ENCODE measurements at places on chromosomes 6 and 20. TPM values are rescaled to one million over a fixed set of nuclear protein-coding genes. Genes with fewer than 3 reads are reported as not detected.

GRCh38 chr20:44170816-44171410, 16.1 kb downstream of the JPH2 start:
- peaks cover 12% of the 10 kb centered on the region for H3K27me3 ChIP-seq
- H3K4me3 ChIP-seq = no peak overlapping the region
- no peak overlapping the region for H3K27ac ChIP-seq
- no peaks in the 10 kb centered on the region for H3K4me1 ChIP-seq
- no peaks in the 10 kb centered on the region for H3K36me3 ChIP-seq
- DNase-seq = no peak

DNA sequence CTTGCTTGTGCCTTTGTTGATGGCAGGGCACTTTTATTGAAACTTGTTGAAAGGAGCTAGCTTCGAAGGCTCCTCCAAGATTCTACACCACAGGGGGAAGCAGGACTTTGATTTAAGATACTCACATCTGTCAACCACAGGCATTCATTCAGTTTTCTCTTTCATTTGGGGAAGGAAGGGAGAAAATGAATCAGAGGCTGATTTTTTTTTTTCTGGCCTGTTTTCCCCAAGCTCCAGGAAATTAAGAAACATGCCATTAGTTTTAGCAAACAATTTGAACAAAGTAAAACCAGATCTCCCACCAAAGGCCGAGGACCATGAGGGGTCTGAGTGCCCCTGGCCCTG, 8.7 kb upstream of the APCDD1L start:
- no peaks in the 10 kb centered on the region for H3K4me1 ChIP-seq
- H3K4me3 ChIP-seq = no peak overlapping the region
- no peak overlapping the region for H3K27ac ChIP-seq
- no peak for DNase-seq

DNA sequence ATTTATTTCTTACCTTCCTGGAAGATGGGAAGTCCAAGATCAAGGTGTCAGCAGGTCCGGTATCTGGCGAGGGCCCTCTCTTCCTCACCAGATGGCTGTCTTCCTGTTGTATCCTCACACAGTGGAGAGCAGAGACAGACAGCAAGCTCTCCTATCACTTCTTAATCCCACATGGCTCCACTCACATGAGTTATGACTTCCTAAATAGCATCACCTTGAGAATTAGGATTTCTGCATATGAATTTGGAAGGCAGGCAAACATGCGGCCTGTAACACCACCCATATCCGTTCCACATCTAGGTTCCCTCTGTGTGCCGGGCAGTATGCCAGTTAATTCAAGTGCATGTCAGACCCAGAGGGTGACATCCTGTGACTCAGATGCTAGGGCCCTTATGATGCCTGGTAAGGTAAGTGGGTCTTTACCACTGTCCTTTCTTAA, 2.1 kb downstream of the RAET1E start:
- DNase-seq = peak; percentile 71

GRCh38 chr6:81309811-81310210, 442.7 kb downstream of the TENT5A start:
- no peak for DNase-seq
- no peaks in the 10 kb centered on the region for H3K4me1 ChIP-seq
- no peak overlapping the region for H3K27ac ChIP-seq
- H3K36me3 ChIP-seq = no peaks in the 10 kb centered on the region
- no peaks in the 10 kb centered on the region for H3K27me3 ChIP-seq

DNA sequence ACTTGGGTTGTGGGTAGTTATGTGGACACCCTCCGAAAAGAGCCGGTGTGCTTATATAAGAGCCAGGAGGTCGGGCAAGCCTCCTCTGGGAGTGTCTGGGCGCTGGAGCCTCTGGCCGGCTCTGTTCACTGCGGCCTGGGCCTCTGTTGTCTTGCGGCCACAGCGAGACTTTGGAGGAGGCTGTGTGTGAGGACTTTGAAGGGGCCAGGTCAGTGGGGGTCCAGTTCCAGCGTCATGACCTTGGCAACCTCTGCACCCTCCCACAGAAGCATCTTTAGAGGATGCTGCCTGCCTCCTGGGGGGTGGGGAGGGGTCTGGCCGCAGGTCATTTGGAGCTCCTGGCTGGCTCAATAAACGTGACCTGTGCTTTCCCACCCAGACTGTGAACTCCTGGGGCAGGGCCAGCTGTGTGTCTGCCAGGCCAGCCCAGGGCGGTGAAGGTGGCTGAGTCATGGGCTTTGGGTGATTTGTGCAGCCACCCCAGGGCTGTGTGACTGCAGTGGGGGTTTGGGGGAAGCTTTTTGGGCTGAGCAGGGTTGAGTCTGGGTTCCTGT, 1.2 kb downstream of the TCEA2 start:
- no peaks in the 10 kb centered on the region for H3K36me3 ChIP-seq
- peaks cover 28% of the 10 kb centered on the region for H3K4me1 ChIP-seq
- no peak overlapping the region for H3K27ac ChIP-seq
- peak overlapping the region; percentile 72 for H3K4me3 ChIP-seq
- H3K27me3 ChIP-seq = no peaks in the 10 kb centered on the region

DNA sequence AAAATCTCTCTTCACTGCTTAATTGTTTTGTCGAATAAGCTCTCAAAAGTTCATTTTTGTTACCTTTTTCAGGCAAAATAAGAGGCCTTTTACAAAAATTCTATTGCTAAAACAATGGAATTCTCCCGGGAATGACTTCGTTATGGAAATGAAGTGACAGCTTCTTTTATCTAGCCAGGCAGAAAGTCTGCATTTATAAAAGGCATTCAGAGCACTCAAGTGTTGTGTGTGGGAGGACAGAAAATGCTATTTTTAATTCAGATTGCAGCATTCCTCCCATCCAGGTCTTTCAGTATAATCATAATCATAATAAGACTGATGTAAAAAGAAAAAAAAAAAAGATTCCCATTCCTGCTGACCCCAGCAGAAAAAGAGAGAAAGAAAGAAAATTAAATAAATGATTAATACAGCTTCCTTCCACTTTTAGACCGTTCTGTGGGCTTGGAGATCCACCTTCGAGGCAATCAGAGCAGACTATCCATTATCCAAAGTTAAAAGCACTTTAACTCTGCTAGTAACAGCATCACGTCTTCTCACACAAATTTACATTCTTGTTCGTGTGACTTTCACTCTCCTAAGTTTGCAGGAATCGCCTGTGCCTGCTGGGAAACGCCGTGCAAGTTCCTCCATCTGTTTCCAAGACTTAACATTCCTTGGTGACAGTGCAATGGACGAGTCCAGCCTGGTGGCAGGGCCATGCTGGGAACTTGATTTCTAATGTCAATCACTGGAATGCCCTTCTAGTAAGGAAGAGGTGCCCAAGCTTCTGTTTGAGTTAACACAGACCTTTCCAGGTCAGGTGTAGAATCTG, 258.8 kb downstream of the GMPR start:
- no peak overlapping the region for H3K4me3 ChIP-seq
- no peak for DNase-seq
- no peaks in the 10 kb centered on the region for H3K27me3 ChIP-seq
- H3K27ac ChIP-seq = no peak overlapping the region

DNA sequence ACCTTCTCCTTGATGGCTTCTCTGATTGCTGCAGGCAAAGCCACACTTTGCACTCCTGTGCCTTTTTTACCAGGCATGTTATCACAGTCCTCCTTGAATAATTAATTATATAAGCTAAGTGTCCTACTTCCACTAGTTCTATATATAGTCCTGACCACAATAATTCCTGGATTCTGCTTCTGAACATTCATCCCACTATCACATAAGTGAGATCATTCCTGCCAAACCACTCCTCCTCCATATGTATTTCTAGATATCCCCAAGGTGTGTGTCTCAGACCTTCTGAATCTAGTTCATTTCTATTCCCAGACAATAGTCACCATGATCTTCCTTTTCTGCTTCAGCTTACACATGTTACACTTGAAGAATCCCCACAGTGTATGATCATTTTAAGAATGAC, 1237.5 kb upstream of the MAP3K7 start:
- no peaks in the 10 kb centered on the region for H3K4me1 ChIP-seq
- H3K27me3 ChIP-seq = no peaks in the 10 kb centered on the region
- H3K4me3 ChIP-seq = no peak overlapping the region
- H3K36me3 ChIP-seq = no peaks in the 10 kb centered on the region
- no peak overlapping the region for H3K27ac ChIP-seq
- DNase-seq = no peak

GRCh38 chr6:100491952-100492670, 27.4 kb upstream of the SIM1 start:
- peaks cover 40% of the 10 kb centered on the region for H3K27me3 ChIP-seq
- no peaks in the 10 kb centered on the region for H3K4me1 ChIP-seq
- no peaks in the 10 kb centered on the region for H3K36me3 ChIP-seq

DNA sequence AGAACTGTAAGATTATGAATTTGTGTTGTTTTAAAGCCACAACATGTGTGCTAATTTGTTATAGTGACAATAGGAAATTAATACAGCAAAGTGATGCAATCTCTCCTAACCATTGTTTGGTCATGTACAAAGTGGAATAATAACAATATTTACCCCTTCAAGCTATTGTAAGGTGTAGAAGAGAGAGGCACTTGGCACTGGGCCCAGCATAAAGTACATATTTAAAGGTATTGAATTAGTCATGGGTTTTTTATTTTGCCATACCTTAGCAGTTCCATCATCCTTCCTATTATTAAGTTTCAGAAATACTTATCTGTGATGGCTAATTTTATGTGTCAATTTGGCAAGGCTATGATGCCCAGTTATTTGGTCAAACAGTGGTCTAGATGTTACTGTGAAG, 322.4 kb upstream of the TSHZ2 start:
- no peak overlapping the region for H3K27ac ChIP-seq
- no peaks in the 10 kb centered on the region for H3K36me3 ChIP-seq
- H3K27me3 ChIP-seq = no peaks in the 10 kb centered on the region
- no peaks in the 10 kb centered on the region for H3K4me1 ChIP-seq

DNA sequence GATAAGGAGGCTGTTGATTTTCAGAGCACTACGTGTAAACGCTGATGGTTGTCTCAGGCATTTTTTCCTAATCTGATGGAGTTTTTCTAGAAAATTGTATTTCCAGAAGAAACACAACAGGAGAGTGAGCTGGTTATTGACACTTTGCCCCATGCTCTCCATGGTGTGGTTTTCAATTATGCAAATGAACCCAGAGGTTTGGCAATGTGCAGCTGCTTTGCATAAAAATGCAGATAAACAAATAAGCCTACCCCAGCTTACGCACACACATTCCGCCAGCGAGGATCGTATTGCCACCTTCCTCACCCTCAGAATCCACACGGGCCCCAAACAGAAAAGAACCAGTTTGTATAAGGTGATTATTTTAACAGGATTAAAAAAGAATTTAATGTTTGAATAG, 45.1 kb upstream of the FRMD1 start:
- no peaks in the 10 kb centered on the region for H3K27me3 ChIP-seq
- no peaks in the 10 kb centered on the region for H3K4me1 ChIP-seq
- DNase-seq = no peak
- H3K27ac ChIP-seq = no peak overlapping the region
- H3K36me3 ChIP-seq = no peaks in the 10 kb centered on the region

GRCh38 chr20:62303340-62304226, 786 bp downstream of the ADRM1 start:
- H3K27ac ChIP-seq = peak overlapping the region; percentile 93
- peaks cover 44% of the 10 kb centered on the region for H3K36me3 ChIP-seq
- H3K27me3 ChIP-seq = no peaks in the 10 kb centered on the region
- H3K4me1 ChIP-seq = peaks cover 23% of the 10 kb centered on the region
- DNase-seq = no peak
- H3K4me3 ChIP-seq = peak overlapping the region; percentile 99

DNA sequence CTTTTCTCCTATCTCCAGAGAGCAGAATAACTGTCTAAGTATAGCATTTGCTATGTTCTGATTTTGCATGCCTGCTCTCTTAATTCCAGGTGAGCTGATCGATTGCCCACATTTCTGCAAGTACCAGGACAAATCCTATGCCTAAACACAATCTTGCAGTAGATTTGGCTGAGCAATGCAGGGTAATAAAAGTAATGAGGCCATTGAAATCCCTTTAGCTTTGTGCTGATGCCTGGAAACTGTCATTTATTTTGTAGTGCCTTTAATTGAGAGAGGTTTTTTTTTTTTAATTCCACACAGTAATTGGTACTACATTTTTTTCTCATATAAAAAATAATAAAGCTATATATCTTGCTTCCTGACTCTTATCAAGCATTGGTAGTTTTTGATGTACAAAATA, 252.3 kb downstream of the NKAIN2 start:
- DNase-seq = no peak
- no peaks in the 10 kb centered on the region for H3K36me3 ChIP-seq
- H3K27ac ChIP-seq = no peak overlapping the region
- no peaks in the 10 kb centered on the region for H3K27me3 ChIP-seq

- H3K4me3 ChIP-seq = no peak overlapping the region
- no peak overlapping the region for H3K27ac ChIP-seq
- H3K36me3 ChIP-seq = no peaks in the 10 kb centered on the region
- no peak for DNase-seq
These were observed 176.5 kb upstream of the ARID1B start for GRCh38 chr6:156600678-156601077.

- no peak overlapping the region for H3K27ac ChIP-seq
- no peak for DNase-seq
- H3K4me1 ChIP-seq = no peaks in the 10 kb centered on the region
These were observed 42.6 kb downstream of the MAP1LC3A start for GRCh38 chr20:34600892-34601653.

DNA sequence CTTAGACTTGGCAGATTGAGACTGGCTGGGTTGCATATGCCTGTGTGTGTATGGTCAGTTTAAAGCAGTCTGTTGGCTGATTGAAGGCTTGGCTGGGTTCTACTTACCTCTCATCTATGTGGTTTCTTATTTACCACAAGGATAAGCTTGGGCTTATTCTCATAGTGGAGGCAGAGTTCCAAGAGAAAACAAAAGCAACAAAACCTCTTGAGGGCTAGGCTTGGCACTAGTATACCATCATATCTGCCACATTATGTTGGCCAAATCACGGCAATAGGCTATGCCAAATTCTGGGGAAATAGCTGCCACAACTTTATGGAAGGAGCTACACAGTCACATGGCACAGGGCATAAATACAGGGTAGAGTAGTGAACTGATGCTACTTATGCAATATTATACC, 714.1 kb downstream of the CBLN4 start:
- DNase-seq = no peak
- H3K4me3 ChIP-seq = no peak overlapping the region
- no peak overlapping the region for H3K27ac ChIP-seq
- H3K27me3 ChIP-seq = no peaks in the 10 kb centered on the region
- no peaks in the 10 kb centered on the region for H3K4me1 ChIP-seq

DNA sequence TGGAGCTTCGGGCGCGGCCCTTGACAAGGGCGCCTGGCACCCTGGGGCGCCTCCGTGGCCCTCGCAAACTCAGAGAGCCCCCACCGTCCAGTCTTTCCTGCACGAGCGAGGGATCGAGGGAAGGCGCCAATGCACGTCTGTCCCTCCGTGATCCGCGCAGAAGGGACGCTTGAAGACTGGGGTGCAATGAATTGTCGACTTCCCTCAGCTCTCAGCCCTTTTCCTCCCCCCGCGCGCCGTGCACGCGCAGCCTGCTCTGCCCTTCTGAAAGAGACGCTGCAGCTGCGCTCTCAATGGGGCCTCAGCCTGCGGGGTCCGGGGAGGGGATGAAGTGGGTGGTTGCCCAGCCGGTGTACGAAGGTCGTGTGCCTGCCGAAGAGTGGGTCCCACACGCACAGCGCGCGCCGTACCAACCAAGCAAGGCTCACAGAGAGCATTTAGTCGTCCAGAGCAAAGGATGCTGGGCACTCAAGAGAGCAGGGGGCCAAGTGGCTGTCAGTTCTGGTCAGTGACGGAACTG, 5.5 kb upstream of the SOX4 start:
- H3K36me3 ChIP-seq = no peaks in the 10 kb centered on the region
- H3K4me1 ChIP-seq = peaks cover 8% of the 10 kb centered on the region
- peaks cover 10% of the 10 kb centered on the region for H3K27me3 ChIP-seq
- H3K4me3 ChIP-seq = peak overlapping the region; percentile 72
- peak; percentile 88 for DNase-seq

Gene SIRPD
- 1.0 TPM for polyA plus RNA-seq

Gene PHF20
- 45.3 TPM for polyA plus RNA-seq

Gene TFAP2C
- polyA plus RNA-seq = 0.10 TPM

Gene CRISP2
- polyA plus RNA-seq = not detected

Gene ANKRD66
- not detected for polyA plus RNA-seq

Gene CNKSR3
- 1.8 TPM for polyA plus RNA-seq

Gene HSPA1L
- polyA plus RNA-seq = 1.0 TPM

Gene BMP2
- 1.7 TPM for polyA plus RNA-seq

Gene NCR2
- not detected for polyA plus RNA-seq
